Skeletal muscle cell (primary cell): ENCODE measurements at places on chromosomes 3 and 15.
A peak's percentile ranks its signal among the peaks of the same experiment; 100 is the strongest.

DNA sequence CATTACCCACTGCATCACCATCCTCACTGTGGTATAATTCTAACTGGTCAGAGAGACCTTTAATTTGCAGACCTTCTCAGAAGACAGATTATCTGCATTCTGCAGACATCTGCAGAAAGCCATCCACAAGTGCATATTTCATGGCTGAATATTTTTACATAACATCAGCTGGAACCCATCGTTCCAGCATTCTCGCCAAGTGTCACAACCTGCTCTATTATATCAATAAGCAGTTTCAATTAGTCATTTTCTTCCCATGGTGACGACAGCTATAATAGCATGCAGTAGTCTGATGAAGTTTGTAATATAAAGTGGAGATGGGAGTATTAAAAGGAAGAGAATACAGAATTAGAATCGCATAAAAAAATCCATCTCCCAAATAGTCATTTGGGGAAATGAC lies 334.7 kb downstream of the FHIT start:
- peak; percentile 2 for DNase-seq

DNA sequence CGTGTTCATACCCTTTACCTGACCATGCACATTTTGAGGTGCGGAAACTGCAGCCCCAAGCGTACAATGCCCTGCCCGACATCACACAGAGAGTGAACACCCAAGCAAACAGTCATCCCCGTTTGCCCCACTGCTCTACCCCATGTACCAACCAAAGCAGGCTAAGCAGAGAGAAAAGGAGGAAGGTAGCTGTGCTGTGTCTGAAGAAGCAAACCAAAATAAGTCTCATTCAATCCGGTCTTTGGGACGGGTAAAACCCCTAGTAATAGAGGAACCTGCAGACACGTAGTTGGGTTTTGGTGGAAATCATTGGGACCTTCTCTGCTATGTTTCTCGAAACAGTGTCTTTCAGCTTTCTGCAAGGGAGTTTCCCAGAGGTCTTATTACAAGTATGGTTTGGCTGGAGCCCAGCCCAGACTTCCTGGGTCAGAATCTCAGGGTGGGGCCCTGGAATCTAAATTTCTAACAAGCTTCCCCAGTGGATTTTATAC lies 164.6 kb upstream of the HES1 start:
- DNase-seq: no peak

- DNase-seq: no peak
Observed at GRCh38 chr3:135802171-135802570, 163.4 kb upstream of the PPP2R3A start.

DNA sequence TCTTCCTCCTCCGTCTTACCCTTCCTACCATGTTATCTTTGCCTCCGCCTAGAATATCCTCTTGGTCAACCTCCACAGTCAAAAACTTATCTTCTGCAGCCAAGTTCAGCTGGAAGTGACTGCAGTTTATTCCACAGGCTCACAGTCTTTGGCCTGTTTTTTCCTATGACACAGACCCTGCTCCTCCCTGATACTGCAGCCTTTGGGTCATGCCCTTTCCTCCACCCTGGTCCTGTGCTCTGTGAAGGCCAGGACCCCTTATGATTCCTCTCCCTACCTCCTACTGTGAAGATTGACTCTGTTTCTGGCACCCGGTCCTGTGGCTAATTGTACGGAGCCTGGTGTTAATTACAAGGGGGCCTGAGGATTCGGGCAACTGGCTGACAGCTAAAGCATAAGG lies 49.3 kb upstream of the SCN5A start:
- DNase-seq: no peak

DNA sequence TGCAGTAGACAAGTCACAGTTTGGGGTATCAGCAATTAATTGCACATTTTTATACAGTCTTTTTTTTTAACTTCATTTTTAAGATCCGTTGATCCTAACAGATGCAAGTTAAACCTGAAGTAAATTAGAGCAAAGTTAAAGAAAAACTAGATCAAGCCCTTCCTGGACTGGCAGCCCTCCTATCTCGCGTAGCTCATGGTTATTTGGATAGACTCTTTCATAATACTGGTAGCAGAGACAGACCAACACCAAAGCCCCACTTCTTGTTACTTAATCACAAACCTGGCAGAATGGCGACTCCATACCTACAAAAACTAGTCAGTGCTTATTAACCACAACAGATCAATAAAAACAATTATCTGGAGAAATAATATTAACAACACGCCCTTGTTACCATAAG lies 26.8 kb downstream of the SOX2 start:
- no peak for DNase-seq

DNA sequence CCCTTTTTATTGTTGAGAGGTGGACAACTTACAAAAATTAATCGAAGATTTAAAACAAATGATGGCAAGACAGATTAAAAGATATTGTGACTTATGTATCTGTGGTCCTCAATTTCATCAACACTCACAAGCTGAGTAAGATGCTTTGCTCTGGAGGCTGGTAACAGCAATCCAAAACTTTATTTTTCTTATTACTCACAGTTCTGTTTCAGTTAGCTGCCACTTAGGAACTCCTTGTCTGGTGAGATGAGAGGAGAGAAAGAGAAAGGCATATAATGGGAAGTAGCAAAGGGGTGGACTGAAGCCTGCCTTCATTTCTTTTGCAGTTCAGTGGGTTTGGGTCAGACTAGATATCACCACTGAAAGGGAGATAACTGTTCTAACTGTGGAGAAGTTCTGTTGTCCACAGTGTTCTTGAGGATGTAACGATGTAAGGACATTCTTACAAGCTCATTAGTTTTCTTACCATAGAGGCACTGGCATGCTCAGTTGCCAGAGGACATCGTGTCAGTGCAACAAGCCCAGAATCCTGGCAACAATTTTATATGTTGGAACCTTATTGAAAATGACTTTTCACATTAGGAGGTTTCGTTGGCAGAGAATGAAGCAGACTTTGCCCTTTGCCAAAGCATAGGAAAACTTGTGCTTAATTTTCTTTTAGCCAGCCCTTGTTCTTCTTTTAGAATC lies 93.6 kb downstream of the PLCL2 start:
- DNase-seq: peak; percentile 15

- peak; percentile 16 for DNase-seq
Observed at GRCh38 chr15:82393671-82394070, 35.9 kb upstream of the GOLGA6L9 start.

DNA sequence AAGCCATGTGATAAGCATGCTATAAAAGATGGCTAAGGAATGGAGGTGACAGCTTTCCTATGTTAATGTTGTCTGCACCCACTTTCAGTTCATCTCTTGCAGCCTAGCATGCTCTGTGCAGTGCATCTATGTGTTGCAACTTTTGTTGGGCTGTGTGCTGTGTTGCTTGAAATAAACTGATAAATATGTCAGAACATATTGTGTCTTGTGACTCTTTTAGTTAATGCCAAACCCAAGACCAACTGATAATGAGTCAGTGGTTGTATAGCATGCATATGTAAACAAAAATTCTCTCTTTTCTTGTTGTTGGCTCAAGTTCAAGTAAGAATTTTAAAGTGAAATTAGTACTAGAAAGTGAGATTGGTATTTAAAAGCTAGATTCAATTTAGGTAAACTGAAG lies 37.0 kb upstream of the SCN10A start:
- no peak for DNase-seq

DNA sequence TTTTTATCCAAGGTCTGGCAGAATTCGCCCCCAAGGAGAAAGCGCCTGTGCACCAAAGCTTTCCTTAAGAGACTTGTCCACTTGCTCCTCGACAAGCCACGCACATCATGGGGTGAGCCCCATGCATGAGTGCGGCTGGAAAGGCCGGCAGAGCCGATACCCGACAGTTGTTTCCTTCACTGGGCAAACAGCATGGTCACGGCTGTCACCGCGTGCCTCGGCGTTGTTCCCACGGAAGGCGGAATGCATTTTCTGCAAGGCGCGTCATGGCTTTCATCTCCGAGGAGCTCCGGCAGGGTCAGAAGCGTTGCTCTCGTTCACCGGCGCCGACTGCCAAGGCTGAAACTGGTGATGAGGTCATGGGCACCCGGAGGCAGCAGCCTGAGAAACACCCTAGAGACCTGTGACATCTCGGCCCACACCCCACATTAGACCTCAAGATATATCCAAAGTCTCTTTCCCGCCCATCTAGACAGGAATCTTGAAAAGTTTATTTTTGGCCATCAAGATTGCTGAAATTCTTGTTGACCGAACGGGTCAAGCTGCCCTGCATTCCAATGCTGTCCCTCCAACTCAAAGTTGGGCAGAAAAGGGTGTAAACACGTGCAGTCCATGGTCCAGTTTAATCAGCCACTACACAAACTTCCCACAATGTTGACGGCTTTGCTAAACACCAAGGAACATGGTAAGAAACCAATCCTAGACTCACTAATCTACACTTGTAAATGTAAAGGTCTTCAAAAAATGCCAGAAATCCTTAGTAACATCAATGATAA lies 604 bp upstream of the TJP1 start:
- no peak for DNase-seq

GRCh38 chr15:38961931-38962330 lies 397.3 kb upstream of the RASGRP1 start:
- peak; percentile 6 for DNase-seq

GRCh38 chr3:33271324-33271723 lies 5.9 kb upstream of the FBXL2 start:
- no peak for DNase-seq

- no peak for DNase-seq
Observed at GRCh38 chr15:29276366-29276765, 6.7 kb upstream of the NSMCE3 start.

- DNase-seq: no peak
Observed at GRCh38 chr15:85313339-85313738, 67.1 kb upstream of the AKAP13 start.

DNA sequence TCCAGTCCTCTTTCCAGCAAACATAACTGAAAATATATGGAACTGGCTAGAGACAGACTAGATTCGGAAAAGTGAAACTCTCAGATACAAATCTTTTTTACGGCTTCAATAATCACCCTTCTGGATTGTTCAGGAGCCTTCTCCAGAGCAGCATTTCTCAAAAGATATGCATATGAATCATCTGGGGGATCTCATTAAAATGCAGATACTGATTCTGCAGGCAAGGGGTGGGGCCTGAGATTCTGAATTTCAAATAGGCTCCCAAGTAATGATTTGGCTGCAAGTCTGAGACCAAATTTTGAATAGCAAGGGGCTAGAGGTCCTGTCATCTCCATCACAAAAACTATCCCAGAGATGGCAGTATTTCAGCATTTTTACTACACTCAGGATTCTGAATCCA lies 165.4 kb downstream of the CTNNB1 start:
- no peak for DNase-seq

- no peak for DNase-seq
Observed at GRCh38 chr15:42576040-42576594, 711 bp downstream of the STARD9 start.

- peak; percentile 17 for DNase-seq
Observed at GRCh38 chr3:112437146-112438022, 61.9 kb downstream of the BTLA start.

DNA sequence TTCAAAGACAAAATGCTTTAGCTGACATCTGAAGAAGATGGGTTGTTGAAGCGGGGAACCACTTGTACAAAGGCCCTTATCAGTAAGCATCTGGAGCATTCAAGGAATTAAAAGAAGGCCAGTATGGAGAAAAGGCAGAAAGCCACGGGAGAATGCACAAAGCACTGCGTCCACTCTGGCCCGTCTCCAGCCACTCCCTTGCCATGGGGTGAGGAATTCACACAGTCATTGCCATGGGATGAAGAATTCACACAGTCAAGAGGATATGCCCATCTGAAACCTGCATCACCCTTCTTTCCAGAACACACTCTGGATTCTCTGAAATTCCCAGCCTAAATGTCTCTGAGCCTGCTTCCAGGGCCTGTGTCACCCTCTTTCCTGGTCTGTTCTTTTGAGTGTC lies 26.7 kb upstream of the STAG1 start:
- no peak for DNase-seq

DNA sequence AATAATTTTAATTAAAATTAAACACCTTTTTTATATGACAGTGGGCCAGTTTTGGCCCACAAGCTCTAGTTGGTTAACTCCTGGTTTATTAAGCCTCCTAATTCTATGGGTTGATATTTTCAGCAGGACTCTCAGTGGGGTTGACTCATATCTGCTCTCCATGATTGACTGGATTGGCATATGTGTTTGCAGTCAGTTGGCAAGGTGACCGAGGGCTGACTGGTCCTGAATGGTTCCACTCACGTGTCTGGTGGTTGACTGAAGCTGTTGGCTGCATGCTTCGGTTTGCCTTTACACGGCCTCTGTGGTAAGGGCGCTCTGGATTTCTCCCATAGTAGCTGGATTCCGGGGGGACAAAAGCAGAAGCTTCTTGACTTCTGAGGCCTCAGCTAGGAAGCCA lies 65.3 kb upstream of the ZNF280D start:
- no peak for DNase-seq

- no peak for DNase-seq
Observed at GRCh38 chr3:38690185-38690584, 40.7 kb upstream of the SCN5A start.

DNA sequence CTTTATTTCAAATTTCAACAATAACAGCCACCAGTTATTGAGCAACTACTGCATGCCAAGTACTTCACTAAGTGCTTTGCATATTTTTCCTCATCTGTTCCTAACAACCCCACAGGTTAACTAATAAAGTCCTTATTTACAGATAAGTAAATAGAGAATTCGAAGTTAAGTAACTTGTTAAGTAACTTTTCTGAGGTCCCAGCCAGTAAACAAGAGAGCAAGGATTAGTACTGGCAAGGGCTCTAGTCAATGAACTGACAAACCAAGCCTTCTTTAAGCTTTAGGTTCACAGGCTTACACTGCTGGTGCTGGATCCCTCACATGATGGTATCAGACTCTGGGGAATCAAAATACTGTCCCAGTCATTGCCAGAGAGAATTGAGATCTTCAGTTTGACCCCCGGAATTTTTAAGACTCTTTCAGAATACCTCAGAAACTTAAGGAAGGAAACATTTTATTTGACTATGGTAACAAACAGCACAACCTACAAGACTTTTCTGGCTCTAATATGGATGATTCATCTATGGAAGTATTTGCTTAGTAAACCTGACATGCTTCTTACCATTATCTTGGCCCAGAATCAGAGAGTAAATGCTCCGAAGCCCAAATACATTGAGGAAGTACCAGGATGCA lies 16.5 kb downstream of the EMC3 start:
- no peak for DNase-seq

- DNase-seq: peak; percentile 67
Observed at GRCh38 chr3:36911990-36912804, 32.7 kb downstream of the TRANK1 start.
